Activated CD4-positive, alpha-beta T cell treated with anti-CD3 and anti-CD28 coated beads for 4 hours (primary cell): ENCODE measurements at places on chromosomes 13 and 19.

- DNase-seq: no peak
These were observed 304.4 kb downstream of the NALCN start for GRCh38 chr13:101111894-101112293.

GRCh38 chr13:84481958-84482357 lies 599.7 kb upstream of the SLITRK1 start:
- DNase-seq: no peak

DNA sequence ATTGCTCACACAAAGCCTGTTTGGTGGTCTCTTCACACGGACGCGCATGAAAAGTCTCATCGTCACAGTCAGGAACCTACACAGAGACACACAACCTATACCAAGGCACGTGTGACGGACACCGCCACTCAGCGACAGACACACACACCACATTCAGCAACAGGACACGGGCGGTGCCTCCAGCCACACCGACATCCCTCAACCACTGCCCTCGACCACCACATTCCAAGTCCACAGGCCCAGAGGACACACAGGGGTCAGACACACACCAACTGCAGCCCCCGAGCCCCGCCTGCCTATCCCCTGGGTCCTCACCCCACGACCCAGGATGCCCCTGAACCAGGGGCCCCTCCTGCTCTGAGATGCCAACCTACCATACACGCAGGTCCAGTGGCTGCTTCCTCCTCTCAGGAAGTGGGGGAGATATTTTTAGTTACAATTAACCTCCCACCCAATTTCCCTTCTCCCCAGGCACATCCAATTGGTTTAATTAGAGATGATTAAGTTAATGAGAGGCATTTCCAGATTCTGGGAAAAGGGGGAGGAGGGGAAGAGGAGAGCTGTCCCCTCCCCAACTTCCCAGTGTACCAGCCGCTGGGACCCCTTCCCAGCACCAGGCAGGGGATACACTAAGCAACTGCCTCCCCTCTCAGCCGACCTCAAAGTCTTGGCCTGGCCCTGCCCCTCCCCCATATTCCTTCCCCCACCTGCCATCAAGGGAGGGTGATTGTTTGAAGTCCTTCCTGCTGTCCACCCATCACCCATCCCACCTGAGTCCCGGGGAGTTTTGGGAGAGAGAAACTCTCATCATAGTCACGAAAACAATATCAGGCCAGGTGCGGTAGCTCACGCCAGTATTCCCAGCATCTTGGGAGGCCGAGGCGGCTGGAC lies 20.4 kb downstream of the MEIS3 start:
- no peak for DNase-seq

- DNase-seq: no peak
These were observed 21.5 kb downstream of the CYSLTR2 start for GRCh38 chr13:48675247-48675646.

- no peak for DNase-seq
These were observed 59.9 kb downstream of the ABCC4 start for GRCh38 chr13:95241321-95241720.
